ENCODE measurements at places on chromosomes 7 and 10.
A peak's percentile ranks its signal among the peaks of the same experiment; 100 is the strongest.

DNA sequence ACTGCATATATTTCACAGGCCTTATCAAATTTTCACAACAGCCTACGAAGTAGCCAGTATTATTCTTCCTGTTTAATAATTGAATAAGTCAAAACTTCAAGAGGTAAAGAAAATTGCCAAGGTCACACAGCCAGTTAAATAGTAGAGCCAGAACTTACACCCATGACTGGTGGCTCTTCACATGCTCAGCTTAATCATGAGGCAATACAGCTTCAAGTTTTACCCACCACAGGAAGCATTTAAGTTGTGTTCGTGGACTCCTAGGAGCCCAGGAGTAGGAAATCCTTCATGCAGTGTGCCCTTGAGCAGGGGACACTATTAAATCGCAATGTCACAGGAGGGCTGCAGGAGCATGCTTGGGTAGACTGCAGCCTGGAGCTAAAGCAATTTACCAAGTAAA, 11.1 kb downstream of the LIPA start:
- H3K27ac ChIP-seq, result no peak overlapping the region
- no peaks in the 10 kb centered on the region for H3K36me3 ChIP-seq
- H3K4me3 ChIP-seq, result no peak overlapping the region
- H3K4me1 ChIP-seq, result no peaks in the 10 kb centered on the region
- no peak for DNase-seq

DNA sequence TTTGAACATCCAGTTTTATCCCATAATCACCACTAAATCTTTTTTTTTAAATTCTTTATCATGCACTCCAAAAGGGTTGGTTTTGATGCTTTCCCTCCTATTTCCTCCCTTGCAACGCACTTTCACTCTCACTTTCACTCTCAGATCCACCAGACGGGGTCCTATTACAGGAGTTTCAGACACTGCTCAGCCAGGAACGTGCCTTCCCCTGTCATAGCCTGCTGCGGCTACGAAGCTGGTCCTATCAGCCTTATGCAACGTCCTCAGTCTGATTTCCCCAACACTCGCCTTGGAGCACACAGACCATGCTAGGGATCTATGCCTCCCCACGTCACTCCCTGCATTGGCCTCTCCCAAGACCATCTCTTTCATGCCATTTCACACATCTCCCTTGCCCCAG, 23.4 kb downstream of the ZPBP start:
- H3K4me3 ChIP-seq, result peak overlapping the region; percentile 73
- H3K27me3 ChIP-seq, result no peaks in the 10 kb centered on the region
- peaks cover 12% of the 10 kb centered on the region for H3K36me3 ChIP-seq

DNA sequence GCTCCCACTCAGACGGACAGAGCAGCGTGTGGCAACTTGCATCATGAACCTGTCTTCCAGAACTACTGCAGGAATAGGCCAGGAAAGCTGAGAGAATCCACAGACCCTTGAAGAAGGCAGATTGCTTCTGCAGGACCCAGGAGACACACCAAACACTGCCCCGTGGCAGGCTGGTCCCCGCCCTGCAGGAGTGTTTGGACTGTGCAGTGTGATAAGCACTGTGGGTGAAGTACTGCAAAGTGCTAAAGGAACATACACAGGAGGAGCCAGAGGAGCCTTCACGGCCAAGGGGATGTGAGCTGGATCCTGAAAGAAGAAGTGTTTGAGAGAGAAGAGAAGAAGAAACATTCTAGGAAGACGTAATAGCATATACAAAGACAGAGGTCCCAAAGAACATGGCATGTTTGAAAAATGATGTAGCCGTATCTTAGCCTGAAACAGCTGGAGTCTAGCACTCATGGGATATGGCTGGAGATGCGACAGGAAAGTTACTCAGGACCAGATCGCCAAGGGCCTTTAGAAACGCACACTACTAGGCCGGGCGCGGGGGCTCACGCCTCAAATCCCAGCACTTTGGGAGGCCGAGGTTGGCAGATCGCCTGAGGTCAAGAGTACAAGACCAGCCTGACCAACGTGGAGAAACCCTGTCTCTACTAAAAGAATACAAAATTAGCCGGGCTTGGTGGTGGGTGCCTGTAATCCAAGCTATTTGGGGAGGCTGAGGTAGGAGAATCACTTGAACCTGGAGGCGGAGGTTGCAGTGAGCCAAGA, 96.9 kb upstream of the RHEB start:
- H3K4me3 ChIP-seq, result no peak overlapping the region
- H3K4me1 ChIP-seq, result peaks cover 2% of the 10 kb centered on the region
- H3K36me3 ChIP-seq, result peaks cover 4% of the 10 kb centered on the region
- no peaks in the 10 kb centered on the region for H3K27me3 ChIP-seq
- DNase-seq, result no peak

GRCh38 chr7:158362001-158362400, 225.6 kb downstream of the PTPRN2 start:
- no peak overlapping the region for H3K27ac ChIP-seq
- peaks cover 1% of the 10 kb centered on the region for H3K27me3 ChIP-seq
- no peaks in the 10 kb centered on the region for H3K4me1 ChIP-seq
- H3K4me3 ChIP-seq, result no peak overlapping the region

DNA sequence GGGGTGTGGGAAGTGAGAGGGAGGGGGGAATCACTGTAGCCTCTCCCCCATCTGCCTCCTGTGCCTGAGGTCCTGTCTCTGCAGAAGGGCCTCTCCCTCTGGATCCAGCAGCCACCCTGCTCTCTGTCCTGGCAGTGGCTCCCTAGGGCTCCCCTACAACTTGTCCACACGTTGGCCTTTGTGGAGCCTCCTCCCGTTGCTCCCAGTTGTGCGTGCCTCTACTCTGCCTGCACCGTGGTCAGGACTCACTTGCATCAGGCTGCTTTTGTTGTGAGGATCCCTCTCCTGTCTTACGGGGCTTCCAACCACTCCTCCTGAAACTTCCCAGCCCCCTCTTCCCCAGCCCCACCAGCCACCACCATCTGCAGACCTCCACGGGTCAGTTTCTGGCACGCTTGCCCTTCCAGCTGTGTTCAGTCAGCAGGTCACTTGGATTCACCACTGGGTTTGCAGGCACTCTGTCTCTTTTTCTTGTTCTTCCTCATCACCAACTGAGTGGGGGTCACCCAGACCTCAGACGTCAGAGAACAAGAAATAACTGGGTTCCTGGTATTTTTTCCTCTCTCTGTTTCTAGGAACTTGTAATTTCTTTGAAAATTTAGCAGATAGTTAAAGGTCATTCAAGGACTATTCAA, 62.3 kb downstream of the RAMP3 start:
- H3K4me3 ChIP-seq, result no peak overlapping the region
- DNase-seq, result no peak
- no peaks in the 10 kb centered on the region for H3K36me3 ChIP-seq
- no peak overlapping the region for H3K27ac ChIP-seq
- H3K27me3 ChIP-seq, result peaks cover 22% of the 10 kb centered on the region

DNA sequence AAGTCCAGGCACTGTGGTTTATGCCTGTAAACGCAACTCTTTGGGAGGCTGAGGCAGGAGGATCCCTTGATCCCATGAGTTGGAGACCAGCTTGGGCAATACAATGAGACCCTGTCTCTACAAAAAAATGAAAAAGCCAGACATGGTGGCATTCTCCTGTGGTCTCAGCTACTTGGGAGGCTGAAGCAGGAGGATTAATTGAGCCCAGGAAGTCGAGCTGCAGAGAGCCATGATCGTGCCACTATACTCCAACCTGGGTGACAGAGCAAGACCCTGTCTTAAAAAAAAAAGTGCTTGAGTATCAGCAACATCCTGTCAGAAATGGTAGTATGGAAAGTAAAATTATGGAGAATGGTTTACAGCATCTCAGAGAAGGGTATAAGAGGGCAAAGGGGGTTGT, 11.6 kb downstream of the APBB1IP start:
- DNase-seq, result no peak
- H3K4me3 ChIP-seq, result no peak overlapping the region
- peaks cover 82% of the 10 kb centered on the region for H3K4me1 ChIP-seq
- no peaks in the 10 kb centered on the region for H3K27me3 ChIP-seq

- DNase-seq, result no peak
- H3K4me3 ChIP-seq, result no peak overlapping the region
- no peak overlapping the region for H3K27ac ChIP-seq
- H3K36me3 ChIP-seq, result no peaks in the 10 kb centered on the region
These were observed 127.3 kb downstream of the FAM204A start for GRCh38 chr10:118214776-118215175.

- H3K27ac ChIP-seq, result no peak overlapping the region
- peaks cover 15% of the 10 kb centered on the region for H3K4me1 ChIP-seq
- no peaks in the 10 kb centered on the region for H3K27me3 ChIP-seq
- H3K4me3 ChIP-seq, result no peak overlapping the region
These were observed 32.7 kb downstream of the KCNMA1 start for GRCh38 chr10:77604941-77605351.

DNA sequence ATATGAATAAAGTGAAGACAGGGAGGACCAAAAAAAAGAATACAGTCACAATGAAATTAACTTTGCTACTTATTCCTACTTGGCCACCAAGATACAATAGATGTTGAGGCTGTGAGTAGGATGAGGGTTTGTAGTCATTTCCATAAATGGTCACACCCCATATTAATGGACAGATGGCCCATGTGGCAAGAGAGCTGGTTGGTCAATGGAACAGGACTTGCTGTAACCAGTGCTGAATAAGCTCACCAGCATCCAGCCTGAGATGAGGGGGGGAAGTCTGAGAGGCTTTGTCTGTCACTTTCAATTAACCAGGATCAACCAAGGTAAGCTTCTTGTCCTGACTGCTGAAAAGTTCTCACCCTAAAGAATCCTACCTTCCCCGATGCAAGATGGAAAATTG, 130.4 kb upstream of the KCNMA1 start:
- H3K36me3 ChIP-seq, result no peaks in the 10 kb centered on the region
- H3K4me3 ChIP-seq, result no peak overlapping the region
- peaks cover 2% of the 10 kb centered on the region for H3K27me3 ChIP-seq
- H3K27ac ChIP-seq, result no peak overlapping the region

GRCh38 chr10:70907637-70908405, 19.5 kb upstream of the PCBD1 start:
- H3K4me3 ChIP-seq, result no peak overlapping the region
- H3K27me3 ChIP-seq, result no peaks in the 10 kb centered on the region
- H3K36me3 ChIP-seq, result no peaks in the 10 kb centered on the region
- DNase-seq, result no peak
- H3K4me1 ChIP-seq, result no peaks in the 10 kb centered on the region

GRCh38 chr7:13727279-13727678, 262.2 kb downstream of the ETV1 start:
- H3K4me1 ChIP-seq, result no peaks in the 10 kb centered on the region
- H3K36me3 ChIP-seq, result no peaks in the 10 kb centered on the region
- H3K27ac ChIP-seq, result no peak overlapping the region
- H3K4me3 ChIP-seq, result no peak overlapping the region
- DNase-seq, result no peak

DNA sequence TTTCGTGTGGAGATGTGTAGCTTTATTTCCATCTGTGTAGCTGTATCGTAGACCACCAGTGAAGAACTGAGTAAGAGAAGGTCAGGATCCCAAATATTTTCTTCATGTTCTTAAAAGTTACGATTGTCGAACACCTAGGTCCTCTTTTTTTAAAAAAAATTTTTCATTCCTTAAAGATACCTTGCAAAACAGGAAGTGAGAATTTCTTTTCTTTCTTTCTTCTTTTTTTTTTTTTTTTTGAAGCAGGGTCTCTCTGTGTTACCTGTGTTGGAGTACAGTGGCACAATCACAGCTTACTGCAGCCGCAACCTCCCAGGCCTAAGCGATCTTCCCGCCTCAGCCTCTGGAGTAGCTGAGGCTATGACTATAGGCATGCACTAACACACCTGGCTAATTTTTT, 60.8 kb downstream of the PHTF2 start:
- H3K27me3 ChIP-seq, result no peaks in the 10 kb centered on the region
- H3K36me3 ChIP-seq, result peaks cover 10% of the 10 kb centered on the region
- no peak for DNase-seq
- peaks cover 15% of the 10 kb centered on the region for H3K4me1 ChIP-seq

Measured in activated CD8-positive, alpha-beta T cell treated with anti-CD3 and anti-CD28 coated beads for 36 hours (primary cell).